Cortex of kidney (tissue), 1 donor: ENCODE measurements at places on chromosomes 6 and 20.

DNA sequence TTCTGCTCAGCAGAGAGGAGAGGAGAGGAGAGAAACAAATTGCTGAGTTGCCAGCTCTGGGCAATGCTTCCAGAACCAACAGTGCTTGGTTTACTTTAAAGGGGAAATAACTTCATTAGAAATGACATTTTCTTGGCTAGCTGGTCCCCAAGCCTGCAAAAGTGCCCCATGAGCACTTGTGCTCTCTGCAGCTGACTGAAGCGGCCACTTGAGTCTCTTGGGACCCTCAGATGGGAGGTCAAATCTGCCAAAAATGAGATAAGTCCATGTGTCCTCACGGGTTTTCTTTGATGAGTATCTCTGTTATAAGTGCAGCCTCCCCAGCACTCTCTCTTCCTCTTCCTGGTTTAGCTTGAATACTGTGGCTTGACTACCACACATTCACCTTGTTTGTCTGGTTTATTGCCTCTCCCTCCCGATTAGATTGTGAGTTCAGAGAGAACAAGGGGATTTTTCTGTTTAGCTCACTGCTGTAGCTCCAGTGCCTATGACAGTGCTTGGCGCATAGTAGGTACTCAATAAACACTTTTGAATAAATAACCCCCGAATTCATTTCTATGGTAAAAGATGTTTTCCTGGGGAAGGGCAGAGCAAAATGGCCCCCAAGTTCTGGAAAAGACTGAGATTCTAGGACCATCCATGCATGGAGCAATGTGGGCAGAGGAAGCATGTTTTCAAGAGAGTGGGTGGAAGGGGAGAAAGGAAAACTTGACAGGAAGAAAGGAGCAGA, 7.0 kb upstream of the RIN2 start:
- no peak for DNase-seq

- no peak for DNase-seq
These were observed 136.5 kb downstream of the ATXN1 start for GRCh38 chr6:16624636-16625290.

DNA sequence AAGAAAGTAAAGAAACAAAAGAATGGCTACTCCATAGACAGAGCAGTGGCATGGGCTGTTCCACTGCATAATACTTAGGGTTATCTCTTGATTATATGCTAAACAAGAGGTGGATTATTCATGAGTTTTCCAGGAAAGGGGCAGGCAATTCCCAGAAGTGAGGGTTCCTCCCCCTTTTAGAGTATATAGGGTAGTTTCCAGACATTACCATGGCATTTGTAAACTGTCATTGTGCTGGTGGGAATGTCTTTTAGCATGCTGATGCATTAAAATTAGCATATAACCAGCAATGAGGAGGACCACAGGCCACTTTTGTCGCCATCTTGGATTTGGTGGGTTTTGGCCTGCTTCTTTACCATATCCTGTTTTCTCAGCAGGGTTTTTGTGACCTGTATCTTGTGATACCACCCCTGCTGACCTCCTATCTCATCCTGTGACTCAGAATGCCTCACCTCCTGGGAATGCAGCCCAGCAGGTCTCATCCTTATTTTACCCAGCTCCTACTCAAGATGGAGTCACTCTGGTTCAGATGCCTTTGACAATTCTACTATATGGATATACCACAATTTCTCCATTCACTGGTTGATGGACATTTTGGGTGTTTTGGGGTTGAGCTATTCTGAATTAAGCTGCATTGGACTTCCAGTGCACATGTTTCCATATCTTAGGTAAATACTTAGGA, 280.6 kb downstream of the FARS2 start:
- no peak for DNase-seq

- no peak for DNase-seq
These were observed 108.5 kb downstream of the MAN1A1 start for GRCh38 chr6:119241111-119241465.

- no peak for DNase-seq
These were observed 70.8 kb upstream of the SLC22A23 start for GRCh38 chr6:3527651-3527977.

- no peak for DNase-seq
These were observed 73.5 kb upstream of the DTNBP1 start for GRCh38 chr6:15736297-15736696.

- DNase-seq: no peak
These were observed 38.6 kb downstream of the SYNJ2 start for GRCh38 chr6:158020272-158020711.

GRCh38 chr20:60046011-60046413, 87.8 kb downstream of the CDH26 start:
- no peak for DNase-seq

DNA sequence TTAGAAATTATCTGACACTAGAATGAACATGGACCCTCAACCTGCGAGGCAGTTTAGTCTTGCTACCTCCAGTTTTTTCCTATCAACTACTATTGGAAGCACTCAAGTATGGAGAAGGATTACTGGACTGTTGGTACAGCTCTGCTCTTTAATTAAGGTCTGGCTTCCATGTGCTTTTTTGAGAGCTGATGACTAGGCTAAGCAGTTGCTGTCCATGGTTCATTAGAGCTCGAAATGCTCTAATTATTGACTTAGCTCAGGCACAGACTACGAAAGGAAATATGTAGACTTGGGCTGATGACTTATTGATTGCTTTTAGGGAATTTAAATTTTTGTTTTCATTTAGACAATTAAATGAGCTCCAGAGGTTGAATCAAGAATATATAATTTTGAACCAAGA, 1281.6 kb downstream of the HACE1 start:
- no peak for DNase-seq

DNA sequence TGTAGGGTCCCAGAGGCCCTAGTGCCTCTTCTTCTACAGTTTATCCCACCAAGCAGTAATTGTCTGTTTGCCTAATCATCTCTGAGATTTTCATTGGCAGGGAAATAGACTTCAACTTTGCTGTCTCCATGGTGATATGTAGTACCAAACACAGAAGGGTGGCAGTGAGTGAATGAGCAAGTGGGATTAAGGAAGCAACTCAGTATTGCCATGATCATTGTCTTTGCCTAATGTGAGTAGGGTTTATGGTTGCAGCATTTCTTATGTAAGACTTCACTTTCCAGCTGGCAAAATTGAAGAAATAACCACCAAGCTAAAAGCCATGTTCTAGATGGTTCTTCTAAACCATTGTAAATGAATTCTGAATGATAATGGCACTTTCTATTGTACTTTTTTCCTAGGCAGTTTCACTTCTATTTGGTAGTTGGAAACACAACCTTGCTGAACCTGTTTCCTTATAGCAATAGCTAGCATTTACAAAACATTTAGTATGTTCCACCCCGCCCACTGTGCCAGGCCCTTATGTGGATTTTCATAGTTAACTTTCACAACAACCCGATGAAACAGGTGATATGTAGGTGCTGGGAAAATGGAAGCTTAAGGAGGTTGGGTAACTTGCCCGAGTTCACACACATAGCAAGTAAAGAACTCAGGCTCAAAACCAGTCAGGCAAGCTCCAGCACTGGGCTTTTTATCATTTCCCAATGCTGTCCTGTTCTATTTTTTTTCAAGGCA, 32.0 kb downstream of the ZC2HC1B start:
- DNase-seq: no peak

GRCh38 chr6:148700741-148701311, 46.0 kb upstream of the UST start:
- DNase-seq: no peak

DNA sequence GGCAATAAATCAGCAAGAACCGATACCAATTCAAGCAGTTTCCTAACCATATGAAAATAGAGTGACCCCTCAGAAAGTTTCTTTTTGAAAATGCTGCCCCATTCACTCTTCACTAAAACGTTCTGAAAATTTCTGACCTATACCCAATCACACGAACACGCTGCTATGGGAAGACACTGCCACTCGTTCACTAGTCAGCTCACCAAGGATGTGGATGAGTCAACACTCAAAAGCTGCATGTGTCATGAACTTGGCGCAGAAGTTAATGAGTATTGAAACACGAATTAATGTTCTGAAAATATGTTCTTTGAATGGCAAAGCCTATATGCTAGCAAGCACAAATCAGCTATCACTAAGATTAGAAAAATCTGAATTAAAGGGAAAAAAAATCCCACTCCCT, 84.2 kb downstream of the PREP start:
- no peak for DNase-seq

- no peak for DNase-seq
These were observed 99.3 kb upstream of the ARMC2 start for GRCh38 chr6:108748959-108749358.

DNA sequence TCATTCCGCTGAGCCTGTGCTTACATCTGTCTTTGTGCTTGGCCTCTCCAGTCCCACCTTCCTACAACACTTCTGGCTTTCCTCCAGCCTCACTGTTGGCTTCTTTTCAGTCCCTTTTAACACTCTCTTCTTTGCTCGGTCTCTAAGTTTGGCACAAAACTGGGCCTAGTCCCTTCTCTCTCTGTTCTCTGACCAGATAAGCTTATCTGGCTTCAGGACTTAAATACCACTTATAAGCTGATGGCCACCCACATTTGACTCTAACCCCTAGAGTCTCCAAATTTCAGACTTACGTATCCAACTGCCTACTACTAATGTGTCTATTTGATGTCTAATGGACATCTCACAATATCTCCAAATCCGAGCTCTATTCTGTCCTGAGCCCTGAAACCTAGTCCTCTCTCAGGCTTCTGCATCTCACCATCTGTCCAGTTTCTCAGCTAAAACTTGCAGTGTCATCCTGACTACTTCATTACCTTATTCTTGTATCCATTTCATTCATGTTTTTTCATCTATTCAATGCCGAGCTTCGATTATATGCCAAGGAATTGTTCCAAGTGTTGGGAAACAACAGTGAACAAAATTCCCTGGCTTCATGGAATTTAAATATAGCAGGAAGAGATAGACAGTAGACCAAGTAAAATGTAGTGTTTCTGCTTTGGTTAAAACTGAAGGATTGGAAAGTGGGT, 40.1 kb downstream of the TBPL1 start:
- DNase-seq: no peak
